ENCODE measurements at places on chromosomes 16 and 17.

- DNase-seq = no peak
Measured at GRCh38 chr17:79978548-79978855, 57.2 kb downstream of the TBC1D16 start.

DNA sequence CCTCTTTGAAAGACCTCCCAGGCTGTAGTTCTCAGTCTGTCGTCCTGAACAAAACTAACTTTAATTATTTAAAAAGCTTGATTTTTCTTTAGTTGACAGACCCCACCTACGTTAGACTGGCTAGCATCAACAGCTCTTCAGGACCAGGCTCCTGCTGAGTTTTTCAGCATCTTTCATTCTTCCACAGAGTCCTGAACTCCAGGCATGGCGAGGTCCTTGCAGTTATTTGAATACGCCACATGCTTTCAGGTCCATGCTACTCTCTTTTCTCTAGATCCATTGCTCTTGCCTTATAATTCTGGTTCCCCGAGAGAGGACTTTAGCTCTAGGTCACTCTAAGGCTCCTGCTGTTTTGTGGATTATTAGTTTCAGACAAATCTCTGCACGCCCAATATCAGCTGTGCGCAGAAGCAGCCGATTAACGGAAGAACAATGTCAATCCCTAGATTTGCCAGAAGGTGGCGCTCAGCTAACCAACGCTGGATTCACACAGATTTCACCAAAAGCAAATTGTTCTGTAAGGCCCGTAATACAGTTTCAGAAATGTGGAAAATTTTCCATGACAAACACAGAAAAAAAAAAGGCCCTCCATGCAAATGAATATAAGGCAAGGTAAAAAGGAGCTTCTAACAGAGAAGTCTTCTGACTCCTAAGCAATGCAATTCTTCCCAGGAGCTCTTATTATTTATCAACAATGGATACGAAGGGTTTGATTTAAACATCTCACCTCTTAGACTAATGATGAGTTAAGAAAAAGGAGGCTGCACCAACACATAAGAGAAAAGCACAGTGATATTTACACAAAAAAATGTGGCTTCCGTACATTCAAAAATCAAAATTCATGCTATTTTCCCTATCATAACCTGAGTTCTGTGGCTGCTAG is 33.5 kb upstream of the BCO1 start:
- DNase-seq = no peak

DNA sequence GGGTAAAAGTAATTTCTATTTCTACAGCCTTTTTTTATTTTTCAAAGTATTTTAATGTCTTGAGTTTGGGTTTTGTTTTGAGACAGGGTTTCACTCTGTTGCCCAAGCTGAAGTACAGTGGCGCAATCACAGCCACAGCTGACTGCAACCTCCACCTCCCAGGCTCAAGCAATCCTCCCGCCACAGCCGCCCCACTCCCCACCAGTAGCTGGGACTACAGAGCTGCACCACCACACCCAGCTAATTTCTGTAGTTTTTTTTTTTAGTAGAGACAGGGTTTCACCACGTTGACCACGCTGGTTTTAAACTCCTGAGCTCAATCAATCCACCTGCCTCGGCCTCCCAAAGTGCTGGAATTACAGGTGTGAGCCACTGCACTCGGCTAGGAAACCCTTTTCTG is 44.0 kb downstream of the TUBD1 start:
- peak; percentile 64 for DNase-seq

DNA sequence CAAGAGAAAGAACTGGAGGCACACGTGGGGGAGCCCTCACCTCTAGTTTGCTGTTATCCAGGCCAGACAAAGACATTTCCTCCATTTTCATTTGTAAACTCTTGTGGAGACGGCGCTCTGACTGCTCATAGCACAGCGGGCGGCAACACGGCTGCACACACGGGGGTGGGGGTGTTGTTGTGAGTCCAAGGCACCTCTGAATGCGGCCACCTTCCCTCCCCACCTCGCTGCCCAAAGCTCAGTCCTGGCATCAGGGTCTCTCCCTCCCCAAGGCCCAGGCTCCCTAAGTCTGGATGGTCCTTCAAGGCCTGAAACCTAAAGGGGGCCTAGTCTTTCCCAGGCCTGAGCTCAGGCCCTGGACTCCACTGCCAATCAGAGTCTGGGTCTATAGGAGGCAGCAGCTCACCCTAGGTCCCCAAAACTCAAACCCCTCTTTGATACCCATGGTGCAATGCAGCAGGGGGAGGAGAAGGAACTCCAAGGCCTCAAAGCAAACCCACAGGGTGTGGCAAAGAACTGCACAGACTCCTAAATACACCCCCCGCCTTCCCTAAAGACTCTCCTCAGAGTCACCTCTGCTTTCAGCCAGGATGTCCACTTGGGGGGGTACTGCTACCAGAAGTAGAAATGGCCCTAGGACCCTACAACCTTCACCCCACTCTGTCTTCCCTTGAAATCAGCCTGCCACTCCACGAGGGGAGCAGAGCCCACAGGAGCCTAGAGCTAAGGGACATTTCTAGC is 1.5 kb downstream of the ATXN7L3 start:
- DNase-seq = no peak

DNA sequence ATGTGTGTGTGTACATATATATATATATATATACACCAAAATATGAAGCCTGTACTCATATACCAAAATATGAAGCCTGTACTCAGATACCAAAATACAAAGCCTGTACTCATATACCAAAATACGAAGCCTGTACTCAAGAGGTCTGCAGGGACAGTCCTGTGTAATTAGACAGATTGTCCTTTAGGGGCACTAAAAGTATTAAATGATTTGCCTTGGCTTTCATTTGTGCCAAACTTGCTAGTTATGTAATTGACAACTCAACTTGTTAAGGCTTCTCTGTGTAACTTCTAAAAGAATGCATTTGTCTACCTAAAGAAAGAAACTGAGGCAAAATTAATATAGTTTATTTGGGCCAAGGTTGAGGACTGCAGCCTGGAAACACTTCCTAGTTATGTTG is 30.8 kb upstream of the DHX40 start:
- DNase-seq = no peak

GRCh38 chr17:39683295-39683939 is 4.4 kb downstream of the PGAP3 start:
- no peak for DNase-seq

Data from left ventricle myocardium superior (tissue), 1 donor.